ENCODE measurements at places on chromosomes 2 and 18. TPM values are rescaled to one million over a fixed set of nuclear protein-coding genes. Genes with fewer than 3 reads are reported as not detected.

GRCh38 chr18:51727780-51728179 lies 530.3 kb upstream of the MEX3C start:
- no peak for DNase-seq

- no peak for DNase-seq
Observed at GRCh38 chr2:185291035-185291647, 447.5 kb upstream of the FSIP2 start.

The PTPN2 gene
- total RNA-seq: 36.8 TPM

DNA sequence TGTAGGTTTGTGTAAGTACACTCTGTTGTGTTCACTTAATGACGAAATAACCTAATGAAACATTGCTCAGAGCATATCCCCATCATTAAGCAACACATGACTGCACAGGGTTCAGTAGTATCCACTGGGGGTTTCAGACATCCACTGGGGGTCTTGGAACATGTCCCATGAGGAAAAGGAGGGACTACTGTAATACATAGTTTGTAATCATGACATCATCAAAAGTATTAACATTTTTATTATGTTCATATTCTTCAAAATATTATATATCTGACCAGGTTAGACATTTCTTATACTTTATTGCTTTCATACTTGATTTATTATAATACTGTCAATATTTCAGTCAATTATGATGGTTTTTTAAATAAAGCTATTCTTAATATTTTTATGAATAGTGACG lies 54.4 kb upstream of the EMILIN2 start:
- DNase-seq: no peak

The DPYSL5 gene
- not detected for total RNA-seq

The MYO3B gene
- total RNA-seq: 0.05 TPM

DNA sequence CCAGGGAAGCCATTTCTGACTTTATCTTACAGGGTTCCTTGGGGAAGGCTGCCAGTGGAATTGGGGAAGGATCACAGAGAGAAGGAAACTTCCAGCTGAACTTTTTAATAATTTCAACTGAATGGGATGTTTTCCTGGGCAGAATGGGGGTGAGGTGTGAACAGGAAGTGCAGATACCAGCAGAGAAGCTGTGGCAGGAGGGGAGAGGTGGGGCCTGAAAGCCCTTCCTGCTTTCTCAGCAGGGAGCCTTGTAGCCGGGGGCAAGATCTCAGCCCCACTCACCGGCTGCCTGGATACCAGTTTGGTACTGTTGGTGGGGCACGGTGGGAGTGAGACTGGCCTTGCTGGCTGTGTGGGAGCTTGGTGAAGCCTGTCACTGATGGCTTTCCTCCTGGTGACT lies 170.5 kb downstream of the ZBTB7C start:
- DNase-seq: no peak

- DNase-seq: no peak
Observed at GRCh38 chr2:67041051-67041450, 356.1 kb upstream of the ETAA1 start.

- no peak for DNase-seq
Observed at GRCh38 chr2:121974897-121975661, 219.6 kb downstream of the TSN start.

The INO80B gene
- total RNA-seq: 20.5 TPM

Data from posterior vena cava (tissue), 2 donors.